EH (cell line): ENCODE measurements at places on chromosomes 1 and 21.
A peak's percentile ranks its signal among the peaks of the same experiment; 100 is the strongest.

DNA sequence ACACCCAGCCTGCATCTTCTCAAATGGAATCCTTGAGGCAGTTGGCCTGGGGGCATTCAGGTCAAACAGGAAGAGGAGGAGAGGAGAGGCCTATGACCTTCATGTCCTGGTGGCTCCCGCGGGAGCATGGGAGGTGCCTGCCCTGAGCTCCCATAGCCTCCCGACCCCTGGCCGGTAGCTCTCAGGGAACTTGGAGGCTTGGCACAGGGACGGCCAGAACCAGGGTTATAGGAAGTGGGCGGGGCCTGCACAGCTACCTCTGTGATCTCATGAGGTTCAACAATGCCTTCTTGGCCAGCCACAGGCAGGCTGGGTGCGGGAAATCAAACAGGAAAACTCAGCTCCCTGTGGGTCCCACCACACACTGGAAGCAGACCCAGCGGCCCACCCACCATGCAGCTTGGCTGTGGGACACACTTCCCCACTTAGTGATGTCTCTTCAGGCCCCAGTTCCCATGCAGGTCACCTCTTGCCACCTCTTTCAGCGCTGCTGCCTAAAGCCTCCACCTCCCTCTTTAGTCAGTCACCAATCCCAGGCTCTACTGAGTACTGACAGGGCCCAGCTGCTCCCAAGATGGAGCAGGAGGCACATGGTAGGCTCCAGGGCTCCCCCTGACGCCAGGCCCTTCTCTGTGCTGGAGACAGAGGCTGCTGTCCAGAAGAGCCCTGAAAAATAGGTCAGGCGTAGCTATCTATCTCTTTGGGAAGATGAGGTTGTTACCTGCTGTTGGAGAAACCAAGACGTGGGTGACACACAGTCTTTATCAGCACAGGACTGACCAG lies at the start of gene SLFNL1:
SLFNL1 (minus strand) TSS at position 200 of the 783 bp plus-strand sequence. CDS start 1,065 bp downstream, outside the sequence.
- DNase-seq = no peak

- DNase-seq = peak; percentile 79
These were observed 30.9 kb upstream of the SSX2IP start for GRCh38 chr1:84721152-84721551.

DNA sequence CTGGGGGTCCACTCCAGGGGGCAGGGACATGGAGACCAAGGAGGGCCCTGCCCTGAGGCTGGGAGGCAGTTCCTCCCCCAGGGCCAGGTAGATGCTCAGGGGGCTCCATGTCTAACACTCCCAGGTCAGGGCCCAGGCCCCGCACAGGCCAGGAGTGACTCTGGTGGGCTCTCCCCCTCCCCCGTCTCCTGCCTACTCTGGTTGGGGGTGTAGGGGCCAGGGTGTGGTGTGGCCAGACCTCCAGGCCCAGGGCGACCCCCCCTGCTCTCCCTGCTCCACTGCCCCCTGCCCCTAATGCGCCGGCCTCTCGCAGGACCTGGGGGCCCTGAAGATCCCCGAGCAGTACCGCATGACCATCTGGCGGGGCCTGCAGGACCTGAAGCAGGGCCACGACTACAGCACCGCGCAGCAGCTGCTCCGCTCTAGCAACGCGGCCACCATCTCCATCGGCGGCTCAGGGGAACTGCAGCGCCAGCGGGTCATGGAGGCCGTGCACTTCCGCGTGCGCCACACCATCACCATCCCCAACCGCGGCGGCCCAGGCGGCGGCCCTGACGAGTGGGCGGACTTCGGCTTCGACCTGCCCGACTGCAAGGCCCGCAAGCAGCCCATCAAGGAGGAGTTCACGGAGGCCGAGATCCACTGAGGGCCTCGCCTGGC lies 19.7 kb upstream of the CCDC27 start:
- DNase-seq = no peak

- peak; percentile 6 for DNase-seq
These were observed 37.2 kb downstream of the VN1R5 start for GRCh38 chr1:247293047-247293446.

GRCh38 chr1:17826165-17826488 lies 71.0 kb downstream of the ACTL8 start:
- peak; percentile 51 for DNase-seq

- DNase-seq = no peak
These were observed 41.5 kb downstream of the IGSF21 start for GRCh38 chr1:18149027-18149641.

DNA sequence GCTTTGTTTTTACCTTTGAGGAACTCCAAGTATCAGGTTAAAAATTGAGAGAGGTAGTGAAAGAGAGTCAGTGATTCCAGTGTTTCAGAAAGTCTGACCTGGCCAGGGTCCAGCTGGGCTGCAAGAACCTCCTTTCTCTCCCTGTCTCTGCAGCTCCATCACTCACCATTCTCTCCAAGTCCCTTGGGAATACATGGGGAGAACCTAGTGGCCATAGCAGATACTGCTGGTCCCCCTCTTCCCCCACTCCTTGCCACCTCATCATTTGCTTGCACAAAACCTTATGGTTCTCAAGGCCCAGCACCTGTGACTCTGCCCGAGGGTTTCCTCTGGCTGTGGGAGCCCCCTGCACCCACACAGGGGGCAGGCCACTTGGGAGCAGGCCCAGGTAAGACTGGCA lies 279.5 kb downstream of the KIF26B start:
- DNase-seq = no peak

GRCh38 chr1:225772848-225773247 lies 4.8 kb upstream of the SRP9 start:
- no peak for DNase-seq

DNA sequence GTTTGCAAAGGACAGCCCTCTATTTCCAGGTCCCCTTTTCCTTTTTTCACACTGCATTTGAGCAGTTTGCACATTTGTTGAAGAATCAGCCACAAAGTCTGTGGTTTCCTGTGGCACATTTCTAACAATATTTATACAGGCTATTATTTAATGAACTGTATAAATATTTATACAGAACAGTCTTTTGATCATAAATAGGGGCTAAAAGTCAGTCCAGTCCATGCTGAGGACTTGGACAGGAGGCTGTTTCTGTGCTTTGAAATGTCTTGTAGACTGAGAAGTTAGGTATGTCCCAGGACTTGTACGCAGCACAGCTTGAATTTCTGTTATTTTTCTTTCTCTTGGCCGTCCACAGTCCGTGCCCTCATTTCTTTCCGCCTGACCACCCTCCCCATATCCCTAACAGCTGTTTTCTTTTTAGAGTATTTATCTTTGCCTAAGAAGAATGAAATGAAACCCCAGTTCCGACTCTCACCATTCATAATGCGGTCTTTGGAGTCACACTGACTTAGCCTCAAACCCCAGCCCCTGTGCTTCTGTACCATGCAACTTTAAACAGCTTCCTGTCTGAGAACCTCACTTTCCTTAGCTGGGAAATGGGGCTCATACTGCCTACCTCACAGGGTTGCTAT lies 19.7 kb downstream of the FGGY start:
- peak; percentile 21 for DNase-seq

DNA sequence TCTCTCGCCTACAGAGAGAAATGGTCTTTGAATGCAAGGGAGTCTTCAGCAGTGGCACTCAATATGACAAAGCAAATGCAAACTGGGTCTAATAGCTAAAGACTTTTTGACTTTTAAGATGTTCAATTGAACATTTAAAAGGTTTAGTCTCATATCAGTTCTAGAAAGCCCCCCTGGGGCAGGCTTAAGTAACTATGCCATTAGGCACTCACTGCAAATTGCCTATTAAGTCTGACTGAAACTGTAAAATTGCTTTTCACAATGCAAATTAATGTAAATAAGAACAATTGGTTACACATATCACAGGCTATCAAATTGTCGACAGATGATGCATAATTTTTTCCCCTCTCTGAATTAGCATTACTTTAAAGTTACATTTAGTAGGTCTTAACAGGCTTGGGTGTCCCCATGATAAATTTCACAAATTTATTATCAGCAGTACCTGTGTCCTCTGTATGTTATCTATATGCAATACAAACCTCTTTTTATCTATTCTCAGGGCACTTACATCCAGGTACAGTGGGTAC lies 329.1 kb downstream of the LRRIQ3 start:
- no peak for DNase-seq

DNA sequence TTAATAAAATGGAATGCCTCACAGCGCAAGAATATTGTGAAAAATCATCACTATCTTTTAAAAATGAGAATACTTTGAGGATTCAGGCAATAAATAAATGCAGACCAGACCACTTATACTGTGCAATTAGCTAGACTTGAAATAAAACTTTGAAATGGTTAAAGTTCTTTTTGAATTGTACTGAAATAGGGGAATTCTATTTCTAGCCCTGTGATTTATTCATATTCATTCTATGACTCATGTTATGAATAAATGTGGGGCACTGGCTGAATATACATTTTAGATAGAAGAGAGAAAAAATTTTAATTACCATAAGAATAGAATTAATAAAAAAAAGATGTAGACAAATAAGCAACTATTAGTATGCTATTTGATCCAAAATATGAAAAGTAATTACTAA lies 16.4 kb upstream of the USP25 start:
- no peak for DNase-seq

DNA sequence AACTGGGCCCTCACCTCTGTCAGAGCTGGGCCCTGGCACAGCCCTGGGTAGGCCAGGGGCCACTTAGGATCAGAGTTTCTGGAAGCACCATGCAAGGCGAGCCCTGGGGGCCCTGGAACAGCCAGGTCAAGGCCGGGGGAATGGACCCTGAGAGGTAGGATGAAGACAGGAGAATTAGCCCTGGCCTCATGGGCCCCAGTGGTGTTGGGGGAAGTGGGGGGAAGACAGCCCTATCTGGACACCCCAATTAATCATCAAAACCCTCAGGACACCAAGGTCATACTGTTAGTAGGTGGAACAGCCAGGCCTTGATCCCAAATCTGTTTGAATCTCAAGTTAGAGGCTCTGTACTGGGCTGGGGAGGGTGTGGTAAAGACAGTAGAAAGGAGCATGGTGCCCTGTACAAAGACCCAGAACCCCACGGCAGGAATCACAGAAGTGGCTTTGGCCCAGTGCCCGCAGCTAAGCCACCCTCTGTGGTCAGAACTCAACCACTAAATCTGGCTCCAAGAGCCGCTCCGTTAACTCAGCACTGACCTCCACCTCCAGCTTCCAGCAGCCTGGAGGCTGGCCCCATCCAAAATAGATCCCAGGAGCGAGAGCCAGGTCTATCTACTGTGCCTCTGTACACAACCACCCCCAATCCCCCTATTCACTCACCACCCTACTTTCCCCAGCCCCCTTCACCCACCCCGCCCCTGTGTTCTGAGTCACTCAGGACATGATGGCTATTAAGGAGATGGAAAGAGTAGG lies 14.0 kb upstream of the TRIM63 start:
- DNase-seq = no peak

DNA sequence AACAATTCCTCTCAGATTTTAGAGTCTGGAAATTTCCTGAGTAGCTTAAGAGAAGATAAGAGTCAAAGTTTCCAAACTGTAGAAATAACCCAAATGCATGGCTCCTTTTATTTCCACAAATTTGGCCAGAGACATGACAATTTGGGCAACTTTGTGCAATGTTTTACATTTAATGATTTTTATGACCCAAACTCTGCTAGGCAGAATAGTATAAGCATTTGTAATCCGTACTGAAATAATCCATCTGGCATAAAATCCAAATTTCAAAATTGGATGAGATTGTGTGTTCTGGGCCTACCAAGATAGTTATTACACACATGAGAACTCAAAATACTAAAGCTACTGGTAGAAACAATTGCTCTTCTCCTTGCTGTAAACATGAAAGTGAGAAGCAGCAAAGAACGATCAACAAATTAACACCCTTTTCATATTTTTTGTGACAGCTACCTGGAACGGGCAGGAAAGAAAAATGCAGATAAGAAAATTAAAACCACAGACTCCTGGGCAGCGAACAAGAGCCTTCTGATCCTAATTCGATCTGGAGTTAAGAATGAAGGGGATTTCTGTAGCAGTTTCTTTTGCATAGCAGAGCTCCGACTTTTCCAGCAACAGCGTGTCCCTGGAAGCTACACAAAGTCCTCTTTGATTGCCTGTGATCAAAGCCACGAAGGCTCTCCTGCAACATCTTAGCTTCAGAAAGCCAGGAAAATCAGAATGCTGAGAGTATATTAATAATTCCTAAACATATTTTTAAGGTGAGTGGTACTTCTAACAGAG lies 191.2 kb downstream of the GRIK1 start:
- DNase-seq = no peak

DNA sequence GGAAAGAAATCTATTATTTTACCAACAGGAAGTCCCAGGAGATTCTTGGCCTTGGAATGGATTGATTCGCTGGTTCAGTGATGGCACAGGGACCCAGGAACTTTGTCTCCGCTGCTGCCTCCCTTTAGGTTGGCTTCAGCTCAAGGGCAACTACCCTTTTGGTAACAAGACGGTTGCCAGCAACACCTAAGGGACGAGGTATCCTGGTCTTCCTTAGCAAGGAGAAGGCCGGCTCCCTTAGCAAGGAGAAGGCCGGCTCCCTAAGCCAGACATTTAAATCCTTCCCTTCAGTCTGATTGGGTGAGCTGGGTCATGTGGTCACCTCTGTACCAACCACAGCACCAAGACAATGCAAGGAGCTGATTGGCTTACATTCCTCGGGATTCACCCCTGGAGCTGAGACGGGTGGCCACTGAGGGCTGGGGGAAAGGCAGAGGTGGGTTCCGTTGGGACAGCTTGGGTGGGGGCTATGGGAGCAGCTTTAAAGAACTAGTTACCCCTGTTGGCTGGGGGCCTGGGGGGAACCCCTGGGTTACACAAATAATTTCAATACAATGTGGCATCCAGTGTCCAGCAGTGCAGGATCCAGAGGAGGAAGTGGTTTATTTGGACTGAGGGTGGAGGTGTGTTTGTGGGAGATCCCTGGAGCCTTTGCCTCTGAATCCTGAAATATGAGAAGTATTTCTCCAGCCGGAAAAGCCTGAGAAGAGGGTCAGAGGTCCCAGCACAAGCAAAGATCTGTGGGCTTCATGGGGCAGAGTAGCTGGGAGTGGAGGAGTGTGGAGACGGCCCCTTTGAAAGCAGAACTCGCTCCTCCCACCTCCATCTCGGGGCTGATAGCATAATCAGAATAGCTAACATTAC lies 20.7 kb upstream of the CLIC4 start:
- DNase-seq = peak; percentile 90

- peak; percentile 95 for DNase-seq
These were observed 17.8 kb downstream of the PKNOX1 start for GRCh38 chr21:42991992-42992740.
